Left cardiac atrium (tissue), 4 donors: ENCODE measurements at places on chromosomes 4 and X.

DNA sequence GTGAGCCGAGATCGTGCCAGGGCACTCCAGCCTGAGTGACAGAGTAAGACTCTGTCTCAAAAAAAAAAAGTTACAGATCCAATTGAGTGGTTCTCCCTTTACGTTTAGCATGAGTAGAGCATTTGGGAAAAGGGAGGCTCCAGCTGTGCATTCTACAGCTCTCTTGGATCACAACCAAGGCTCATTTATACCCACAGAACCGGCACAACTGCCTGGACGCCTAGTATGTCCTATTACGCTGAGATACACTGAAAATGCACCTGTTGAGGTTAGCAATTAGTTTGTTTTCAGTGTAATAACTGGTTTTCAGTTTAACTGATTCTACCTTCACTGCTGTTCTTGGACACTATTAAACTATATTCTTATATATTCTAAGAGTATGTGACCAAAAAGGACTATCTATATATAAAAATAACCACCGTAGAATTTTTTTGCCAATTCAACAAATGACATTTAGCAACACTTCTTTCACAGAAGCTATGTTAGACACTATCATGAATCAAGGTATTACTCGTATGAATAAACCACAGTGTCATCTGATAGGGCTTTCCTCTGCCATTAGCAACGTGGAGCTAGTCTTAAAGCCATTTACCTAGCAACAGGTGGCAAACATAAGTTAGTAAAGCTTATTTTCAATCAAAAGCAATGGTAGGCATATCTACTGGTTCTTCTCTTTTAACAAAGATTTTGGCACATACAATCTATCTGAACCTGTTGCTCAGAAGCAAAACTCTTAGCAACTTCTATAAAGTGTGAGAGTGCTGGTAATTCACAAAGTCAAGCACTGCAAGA lies 3.6 kb downstream of the OTUD4 start:
- DNase-seq, result no peak

DNA sequence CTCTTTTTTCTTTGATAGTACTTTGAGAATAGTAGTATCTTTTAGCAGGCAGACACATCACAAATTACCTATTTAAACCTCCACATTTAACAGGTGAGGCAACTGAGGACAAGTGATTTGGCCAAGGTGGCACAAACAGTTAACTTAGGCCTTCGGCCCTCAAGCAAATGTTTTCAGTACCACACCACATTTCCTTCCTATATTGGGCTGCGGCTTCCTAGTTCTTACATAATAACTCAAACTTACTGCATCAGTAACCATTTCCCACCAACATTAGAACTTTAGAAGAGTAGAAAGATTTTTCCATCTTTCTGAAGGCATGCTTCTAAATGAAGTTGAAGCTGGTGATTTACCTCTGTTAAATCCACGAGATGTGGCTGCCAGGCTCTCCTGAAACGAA lies 63.2 kb upstream of the SLC4A4 start:
- no peak for DNase-seq

- DNase-seq, result no peak
Measured at GRCh38 chrX:17967888-17968287, 106.8 kb upstream of the RAI2 start.

DNA sequence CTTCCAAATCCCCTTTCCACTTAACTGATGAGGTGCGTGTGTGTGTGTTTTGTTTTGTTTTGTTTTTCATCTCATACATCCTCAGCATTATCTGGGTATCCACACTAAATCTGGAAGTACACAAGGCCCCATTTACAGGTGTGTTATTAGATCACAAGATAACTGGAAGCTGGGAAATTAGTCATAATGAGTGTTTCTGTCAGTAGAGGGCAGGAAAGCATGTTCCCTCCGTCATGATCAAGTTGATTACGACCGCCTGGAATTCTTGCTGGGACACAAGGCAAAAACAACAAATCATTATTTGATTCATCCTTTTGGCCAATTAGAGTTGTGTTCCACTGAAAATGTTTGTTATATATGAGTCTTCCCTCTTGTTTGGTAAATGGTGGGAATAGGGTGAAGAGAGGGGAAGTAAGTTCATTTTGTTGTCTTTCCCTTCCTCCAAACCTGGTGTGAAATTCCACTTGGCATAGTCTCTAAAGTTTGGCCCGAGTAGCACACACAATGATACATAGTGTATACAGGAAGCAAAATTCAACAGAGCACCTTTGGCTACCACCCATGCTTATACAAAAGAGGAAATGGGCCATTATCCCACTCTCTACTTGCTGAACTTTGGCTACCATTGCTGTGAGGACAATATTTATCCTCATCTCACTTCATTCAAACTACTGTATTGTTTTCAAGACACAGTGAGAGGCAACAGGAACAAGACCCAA lies 33.3 kb upstream of the TLL1 start:
- DNase-seq, result no peak

DNA sequence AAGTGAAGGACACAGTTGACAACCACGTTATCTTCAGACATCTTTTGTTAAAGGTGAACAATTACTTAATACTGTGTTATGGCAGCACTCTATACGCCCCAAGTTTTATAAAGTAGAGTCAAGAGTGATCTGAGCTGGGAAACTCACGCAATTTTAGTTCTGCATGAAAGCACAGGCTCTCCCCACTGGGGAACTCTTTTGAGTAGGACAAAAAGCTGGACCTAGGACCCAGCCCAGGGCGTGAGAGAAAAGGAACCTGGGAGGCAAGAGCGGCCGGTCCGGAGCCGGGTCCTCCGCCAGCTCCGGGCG lies 152.6 kb upstream of the SLC4A4 start:
- DNase-seq, result no peak

DNA sequence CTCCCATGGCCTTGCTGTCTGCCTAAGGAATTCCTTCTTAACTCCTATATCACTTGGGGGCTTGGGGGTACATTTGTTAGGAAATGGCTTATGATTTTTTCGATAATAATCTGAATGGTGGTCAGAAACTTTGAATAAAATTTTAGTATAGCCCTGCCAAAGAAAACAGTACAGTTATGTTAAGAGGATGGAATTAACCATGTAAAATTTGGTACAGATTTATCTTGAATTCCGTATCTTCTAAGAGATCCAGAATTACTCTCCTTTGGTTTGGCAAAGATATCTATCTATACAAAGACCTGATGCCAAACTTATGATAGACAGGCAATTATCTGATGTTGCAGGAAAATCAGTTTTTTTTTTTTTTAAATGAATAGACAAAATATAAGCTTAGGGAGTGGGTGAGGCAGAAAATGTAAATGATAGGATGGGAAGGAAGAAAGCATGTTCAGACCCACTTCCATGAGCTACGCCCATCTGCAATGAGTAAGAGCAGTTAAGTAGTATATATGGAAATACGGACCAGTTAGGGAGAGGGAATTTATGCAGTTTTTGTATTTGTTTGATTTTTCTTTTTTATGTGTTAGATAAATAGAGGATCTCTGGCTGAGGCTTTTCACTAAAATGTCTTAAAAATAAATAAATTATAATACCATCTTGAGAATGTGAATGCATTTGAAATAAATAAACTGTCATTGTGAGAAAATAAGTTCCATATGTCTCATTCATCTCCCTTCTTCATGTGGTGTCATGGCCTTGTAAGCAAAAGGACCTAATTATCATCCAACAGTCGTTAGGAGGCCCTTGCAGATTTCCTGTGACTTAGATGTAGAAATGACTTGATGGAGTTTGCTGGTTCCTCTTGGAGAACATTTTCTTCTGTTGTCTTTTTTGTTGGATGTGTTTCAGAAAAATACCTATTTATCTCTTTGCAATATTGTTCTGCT lies 389.6 kb downstream of the ARHGAP24 start:
- no peak for DNase-seq
